ENCODE measurements at places on chromosomes 7 and 10.

GRCh38 chr10:100338434-100339036 lies 8.5 kb upstream of the SCD start:
- peak; percentile 88 for DNase-seq

GRCh38 chr10:108000365-108000764 lies 835.9 kb upstream of the SORCS1 start:
- no peak for DNase-seq

- DNase-seq: no peak
Measured at GRCh38 chr7:155255621-155256020, 42.1 kb upstream of the INSIG1 start.

- no peak for DNase-seq
Measured at GRCh38 chr10:101850749-101851148, 7.1 kb upstream of the KCNIP2 start.

DNA sequence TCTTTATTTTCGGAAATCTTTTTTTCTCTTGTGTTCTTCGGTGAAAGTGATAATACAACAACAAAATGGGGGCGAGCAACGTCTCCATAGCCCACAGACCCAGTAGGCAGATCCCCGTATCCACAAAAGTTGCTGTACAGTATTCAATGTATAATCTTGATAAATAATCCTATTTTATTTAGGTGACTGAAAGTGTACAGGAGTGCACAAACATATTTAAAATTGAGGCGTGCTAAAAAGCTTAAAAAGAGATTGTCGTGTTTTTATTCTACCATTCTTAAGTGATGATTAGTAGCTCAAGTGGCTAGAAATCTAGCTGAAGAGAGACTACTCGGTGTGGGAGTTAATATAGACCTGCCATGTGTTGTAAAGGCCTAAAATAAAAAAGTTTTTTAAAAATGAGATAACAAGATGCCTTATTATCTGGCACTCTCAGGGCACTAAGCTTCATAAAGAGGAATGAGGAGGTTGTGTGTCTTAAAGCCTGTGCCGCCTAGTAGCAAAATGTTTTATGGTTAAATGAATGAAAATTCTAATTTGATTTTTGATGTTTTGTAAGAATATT lies 1.6 kb downstream of the CAPZA2 start:
- DNase-seq: no peak

DNA sequence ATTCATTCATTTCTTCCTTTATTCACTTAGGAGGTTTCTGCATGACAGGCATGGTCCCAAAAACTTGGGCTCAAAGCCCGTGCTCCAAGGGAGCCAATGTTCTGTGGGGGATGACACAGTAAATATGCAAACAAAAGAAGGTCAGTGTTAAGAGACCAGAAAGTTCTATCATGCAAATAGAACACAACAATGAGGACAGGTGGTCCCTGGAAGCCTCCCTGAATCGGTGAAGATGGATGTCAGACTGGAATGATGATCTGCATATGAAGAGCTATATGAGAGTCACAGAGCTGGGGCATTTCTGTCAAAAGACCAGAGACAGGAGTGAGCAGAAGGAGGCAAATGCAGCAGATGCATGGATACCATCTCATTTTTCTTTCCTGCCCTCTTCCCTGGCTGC lies 129.0 kb downstream of the ABCA13 start:
- no peak for DNase-seq

Data from trophoblast cell (in vitro differentiated cells and primary cell).